ENCODE measurements at places on chromosomes 7 and 10.
A peak's percentile ranks its signal among the peaks of the same experiment; 100 is the strongest.

DNA sequence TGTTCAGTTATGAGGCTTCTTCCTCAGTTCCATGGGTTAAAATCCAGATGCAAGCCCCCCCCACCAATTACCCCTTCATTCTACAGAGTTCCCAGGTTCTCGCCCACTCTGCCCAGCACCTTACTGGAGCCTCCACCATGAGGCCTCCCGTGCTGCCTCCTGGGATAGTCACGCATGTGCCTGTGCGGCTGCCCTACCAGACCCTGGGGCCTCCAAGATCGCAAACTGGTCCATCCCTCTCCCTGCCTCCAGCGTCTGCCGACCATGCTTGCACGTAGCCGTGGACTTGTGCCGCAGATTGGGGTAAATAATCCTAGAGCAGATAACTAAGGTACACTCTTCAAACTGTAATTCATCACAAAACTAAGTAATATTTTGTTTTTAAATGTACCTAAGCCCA lies 611.2 kb downstream of the PTPRN2 start:
- DNase-seq: no peak

- DNase-seq: no peak
These were observed 209.3 kb upstream of the IMMP2L start for GRCh38 chr7:111771638-111772037.

DNA sequence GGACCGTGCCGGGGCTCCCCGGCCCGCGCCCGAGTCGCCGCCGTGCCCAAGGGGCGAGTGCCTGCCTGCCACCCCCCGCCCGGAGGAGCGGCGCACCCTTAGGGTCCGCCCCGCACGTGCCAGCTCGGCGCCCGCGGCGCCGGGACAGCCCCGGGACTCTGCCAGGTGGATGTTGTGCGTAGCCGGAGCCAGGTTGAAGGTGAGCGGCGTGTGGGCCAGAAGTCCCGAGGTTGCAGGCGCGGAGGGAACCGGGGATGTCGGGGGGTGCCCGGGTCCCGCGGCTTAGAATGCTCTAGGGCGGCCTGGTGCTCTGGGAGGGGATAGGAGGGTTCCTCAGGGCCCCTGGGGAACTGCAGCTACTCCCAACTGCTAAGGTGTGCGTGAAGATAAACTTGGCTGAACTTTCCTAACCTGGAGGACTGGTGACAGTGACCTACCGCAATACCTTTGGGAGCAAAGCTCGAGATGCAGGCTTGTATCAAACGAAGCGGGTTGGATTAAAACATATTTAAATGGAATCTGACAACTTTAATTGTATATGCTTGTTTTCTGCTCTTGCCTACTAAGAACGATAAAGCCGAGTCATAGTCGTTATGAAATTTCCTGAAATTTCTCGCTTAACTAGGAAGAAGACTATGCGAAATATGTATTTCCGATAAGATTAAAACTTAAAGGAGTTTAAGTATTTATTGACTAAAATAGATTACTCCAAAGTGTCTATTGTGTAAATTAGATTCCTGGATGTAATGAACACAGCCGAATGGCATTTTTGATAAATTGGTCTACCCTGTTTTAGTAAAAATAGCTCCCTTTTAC lies at the start of gene CUX1:
TSS of gene CUX1 (plus strand) at position 156 of the 816 bp plus-strand sequence. CDS start at position 170, 14 bp downstream.
- DNase-seq: no peak

- DNase-seq: no peak
These were observed 231.1 kb downstream of the TFEC start for GRCh38 chr7:115799430-115799829.

DNA sequence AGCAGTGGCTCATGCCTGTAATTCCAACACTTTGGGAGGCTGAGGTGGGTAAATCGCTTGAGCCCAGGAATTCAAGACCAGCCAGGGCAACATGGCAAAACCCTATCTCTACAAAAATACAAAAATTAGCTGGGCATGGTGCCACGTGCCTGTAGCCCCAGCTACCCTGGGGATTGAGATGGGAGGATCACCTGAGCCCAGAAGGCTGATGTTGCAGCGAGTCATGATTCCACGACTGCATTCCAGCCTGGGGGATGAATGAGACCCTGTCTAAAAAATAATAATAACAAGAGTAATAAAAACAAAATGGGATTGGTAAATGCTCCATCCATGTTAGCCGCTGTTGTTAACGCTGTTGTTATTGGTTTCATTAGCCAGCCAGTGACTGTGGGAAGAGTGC lies 1.3 kb upstream of the HKDC1 start:
- no peak for DNase-seq

- DNase-seq: no peak
These were observed 171.0 kb downstream of the PPP1R17 start for GRCh38 chr7:31858055-31858454.

DNA sequence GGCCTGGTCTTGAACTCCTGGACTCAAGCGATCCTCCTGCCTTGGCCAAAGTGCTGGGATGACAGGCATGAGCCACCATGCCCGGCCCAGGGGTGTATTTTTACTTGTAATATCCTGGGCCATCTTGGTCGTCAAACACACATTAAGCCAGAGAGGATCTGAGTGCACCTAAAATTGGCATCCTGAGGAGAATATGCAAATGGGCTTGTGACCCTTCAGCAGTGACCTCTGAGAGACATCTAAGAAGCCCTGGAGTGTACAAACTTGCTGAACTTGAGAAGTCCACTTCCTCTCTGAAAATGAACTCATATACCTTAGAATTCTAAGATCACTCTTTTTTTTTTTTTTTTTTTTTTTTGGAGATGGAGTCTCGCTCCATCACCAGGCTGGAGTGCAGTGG lies 372.0 kb upstream of the C7orf33 start:
- DNase-seq: no peak

- no peak for DNase-seq
These were observed 498.6 kb downstream of the SH2D4B start for GRCh38 chr10:81036257-81036656.

GRCh38 chr7:51046482-51046881 lies 263.8 kb upstream of the GRB10 start:
- DNase-seq: no peak

- DNase-seq: no peak
These were observed 37.3 kb downstream of the SH3PXD2A start for GRCh38 chr10:103818105-103818504.

DNA sequence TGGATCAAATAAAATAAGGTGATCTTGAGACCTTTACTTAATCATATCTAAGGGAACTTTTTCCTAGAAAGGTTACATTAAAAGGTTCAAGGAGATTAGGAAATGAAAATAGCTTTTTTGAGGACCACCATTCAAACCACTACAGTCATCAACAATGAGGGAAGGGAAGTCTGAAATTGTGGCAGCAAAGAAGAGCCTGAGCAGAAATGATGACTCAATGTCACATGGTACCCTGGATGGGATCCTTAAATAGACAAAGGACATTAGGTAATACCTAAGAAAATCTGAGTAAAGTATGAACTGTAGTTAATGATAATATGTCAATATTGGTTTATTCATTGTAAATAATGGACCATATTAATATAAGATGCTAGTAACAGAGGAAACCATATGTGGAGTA lies 236.0 kb downstream of the SEMA3D start:
- no peak for DNase-seq

DNA sequence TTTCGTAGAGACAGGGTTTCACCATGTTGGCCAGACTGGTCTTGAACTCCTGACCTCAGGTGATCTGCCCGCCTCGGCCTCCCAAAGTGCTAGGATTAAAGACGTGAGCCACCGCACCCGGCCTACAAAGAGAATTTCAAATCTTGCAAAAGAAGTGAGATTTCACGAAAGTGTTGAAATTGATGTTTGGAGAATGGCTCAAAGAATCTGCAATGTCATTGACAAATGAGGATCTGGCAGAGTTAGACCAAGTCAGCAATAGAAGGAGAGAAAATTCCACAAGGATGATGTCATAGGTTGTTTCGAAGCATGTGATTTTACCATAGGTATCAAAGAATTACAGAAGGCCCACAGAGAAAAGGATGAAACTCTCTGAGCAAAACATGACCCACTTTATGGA lies 71.7 kb downstream of the LYZL2 start:
- DNase-seq: no peak

GRCh38 chr10:66916030-66916429 lies 9.8 kb upstream of the LRRTM3 start:
- DNase-seq: no peak

DNA sequence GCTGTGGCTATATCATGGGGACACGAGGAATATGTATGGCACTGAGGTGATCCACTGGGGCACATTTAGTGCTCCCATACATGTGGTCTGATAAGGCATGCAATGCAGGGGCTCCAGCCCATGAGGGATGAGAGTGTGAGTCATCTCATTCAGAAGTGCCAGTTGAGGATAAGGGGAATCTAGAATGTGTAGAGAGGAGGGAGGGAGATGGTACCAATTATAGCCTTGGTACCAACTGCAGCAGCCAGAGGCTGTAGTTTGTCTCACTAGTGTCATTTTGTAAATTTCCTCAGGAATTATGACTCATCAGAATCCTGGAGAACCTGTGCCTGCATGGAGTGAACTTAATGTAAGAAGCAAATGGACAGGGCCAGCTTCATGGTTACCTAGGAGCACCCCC lies 46.2 kb downstream of the LAMB4 start:
- DNase-seq: no peak

GRCh38 chr7:10128748-10129147 lies 844.9 kb upstream of the PHF14 start:
- no peak for DNase-seq

GRCh38 chr7:135993950-135994349 lies 16.8 kb upstream of the MTPN start:
- DNase-seq: no peak

GRCh38 chr7:28806841-28807240 lies 151.3 kb downstream of the TRIL start:
- DNase-seq: no peak

GRCh38 chr7:1971946-1972654 lies 260.6 kb downstream of the MAD1L1 start:
- DNase-seq: no peak

DNA sequence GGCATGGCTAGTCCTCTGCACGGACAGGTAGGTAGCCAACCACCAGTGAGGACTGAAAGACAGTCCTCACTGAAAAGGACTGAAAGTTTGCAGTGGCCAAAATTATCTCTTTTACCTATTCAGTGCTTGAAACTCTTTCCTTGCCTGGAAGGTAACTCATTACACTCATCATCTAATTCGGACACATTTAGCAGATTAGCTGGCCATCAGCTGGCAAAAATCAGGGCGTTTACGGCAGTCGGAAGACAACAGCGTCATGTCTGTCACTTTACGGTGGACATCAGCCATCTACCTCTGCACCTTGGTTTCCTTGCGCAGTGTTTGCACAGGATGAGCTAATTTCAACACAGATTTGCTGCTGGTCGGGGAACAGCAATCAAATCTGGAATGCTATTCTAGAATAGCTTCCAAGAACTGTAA lies 740 bp downstream of the ANXA7 start:
- DNase-seq: no peak

GRCh38 chr7:55150709-55151451 lies 132.1 kb downstream of the EGFR start:
- no peak for DNase-seq

- DNase-seq: peak; percentile 58
These were observed 744 bp downstream of the PPRC1 start for GRCh38 chr10:102133373-102134195.

Data from stimulated activated CD4-positive, alpha-beta T cell treated with anti-CD3 and anti-CD28 coated beads, Interleukin-1b, Interleukin-23, amount 100 ng/mL, for 1 hour (primary cell).